NCI-H345 (cell line): ENCODE measurements at places on chromosomes 7 and 10.

GRCh38 chr7:154777023-154777422, 225.9 kb downstream of the PAXIP1 start:
- no peak for DNase-seq

- no peak for DNase-seq
Observed at GRCh38 chr10:131852823-131853609, 47.8 kb upstream of the PPP2R2D start.

- DNase-seq = no peak
Observed at GRCh38 chr10:22681783-22682183, 32.6 kb downstream of the PIP4K2A start.

- DNase-seq = peak; percentile 8
Observed at GRCh38 chr7:90720984-90721760, 125.1 kb downstream of the CDK14 start.
